ENCODE measurements at places on chromosomes 2 and 18.
A peak's percentile ranks its signal among the peaks of the same experiment; 100 is the strongest.

DNA sequence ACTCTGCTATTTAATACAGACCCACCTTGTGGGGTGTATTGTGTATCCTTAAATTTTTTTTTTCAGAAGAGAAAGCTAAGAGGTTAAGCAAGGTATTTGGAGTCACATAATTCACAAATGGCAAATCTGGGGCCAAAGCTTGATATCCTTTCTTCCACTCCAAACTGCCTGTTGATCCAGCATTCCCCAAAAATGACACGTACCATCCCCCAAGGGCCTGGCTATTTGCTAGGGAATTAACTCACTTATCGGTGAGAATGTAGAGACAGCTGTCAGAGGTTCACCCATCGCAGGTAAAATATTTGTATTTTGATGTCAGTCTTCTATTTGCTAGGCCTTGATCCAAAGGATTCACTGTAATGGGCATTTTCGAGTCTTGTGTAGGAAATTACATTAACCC lies 103.6 kb upstream of the FZD7 start:
- no peak for DNase-seq

- DNase-seq: no peak
These were observed 181.4 kb downstream of the SMAD2 start for GRCh38 chr18:47748847-47749599.

DNA sequence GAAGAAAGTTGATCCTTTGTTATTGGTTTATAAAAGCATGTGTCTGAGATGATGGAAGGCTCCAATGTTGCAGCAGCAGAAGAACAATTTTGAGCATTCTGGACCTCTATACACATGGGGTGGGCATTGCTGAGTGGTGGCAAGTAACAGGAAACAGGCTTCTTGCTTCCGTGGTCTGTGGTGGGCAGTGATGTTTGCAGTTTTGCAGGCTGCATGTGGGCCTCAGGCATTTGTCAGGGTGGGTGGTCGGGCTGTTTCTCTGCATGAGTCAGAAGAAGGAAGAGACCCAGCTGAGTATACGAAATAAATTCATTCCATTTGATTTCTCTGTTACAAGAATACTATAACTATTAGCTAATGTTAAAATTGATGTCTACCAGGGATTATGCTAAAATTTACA lies 239.5 kb upstream of the COL3A1 start:
- DNase-seq: no peak

GRCh38 chr2:236121546-236121945 lies 46.6 kb downstream of the GBX2 start:
- no peak for DNase-seq

- no peak for DNase-seq
These were observed 3.6 kb downstream of the SCRN3 start for GRCh38 chr2:174399171-174399570.

GRCh38 chr2:134432435-134432883 lies 178.6 kb downstream of the MGAT5 start:
- DNase-seq: no peak

DNA sequence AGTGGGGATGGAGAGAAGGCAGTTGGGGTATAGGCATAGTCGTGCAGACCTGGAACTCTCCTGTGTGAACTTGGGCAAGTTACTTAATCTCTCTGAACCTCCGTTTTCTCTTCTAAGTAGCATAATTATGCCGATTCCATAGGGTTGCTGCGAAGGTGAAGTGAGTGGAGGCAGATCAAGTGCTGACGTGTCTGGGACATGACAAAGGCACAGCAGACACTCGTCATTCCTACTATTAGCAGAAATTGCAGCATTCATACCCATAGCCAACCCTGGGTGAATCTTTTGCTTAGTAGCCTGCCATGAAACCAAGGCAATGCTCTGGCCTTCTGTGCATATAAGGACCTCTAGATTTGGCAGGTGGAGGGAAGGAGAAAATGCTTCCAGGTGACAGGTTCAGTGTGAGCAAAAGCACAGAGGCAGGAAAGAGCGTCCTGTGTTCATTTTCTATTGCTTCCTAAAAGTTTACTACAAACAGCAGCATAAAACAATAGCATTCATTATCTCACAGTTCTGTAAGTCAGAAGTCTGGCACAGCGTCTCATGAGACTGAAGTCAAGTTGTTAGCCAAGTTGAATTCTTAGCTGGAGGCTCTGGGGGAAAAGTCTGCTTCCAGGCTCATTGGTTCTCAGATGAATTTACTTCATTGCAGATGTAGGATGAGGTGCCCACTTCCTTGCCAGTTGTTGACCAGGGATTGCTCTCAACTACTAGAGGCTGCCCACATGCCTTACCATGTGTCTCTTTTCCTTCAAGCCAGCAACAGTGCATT lies 77.8 kb downstream of the CTIF start:
- no peak for DNase-seq

DNA sequence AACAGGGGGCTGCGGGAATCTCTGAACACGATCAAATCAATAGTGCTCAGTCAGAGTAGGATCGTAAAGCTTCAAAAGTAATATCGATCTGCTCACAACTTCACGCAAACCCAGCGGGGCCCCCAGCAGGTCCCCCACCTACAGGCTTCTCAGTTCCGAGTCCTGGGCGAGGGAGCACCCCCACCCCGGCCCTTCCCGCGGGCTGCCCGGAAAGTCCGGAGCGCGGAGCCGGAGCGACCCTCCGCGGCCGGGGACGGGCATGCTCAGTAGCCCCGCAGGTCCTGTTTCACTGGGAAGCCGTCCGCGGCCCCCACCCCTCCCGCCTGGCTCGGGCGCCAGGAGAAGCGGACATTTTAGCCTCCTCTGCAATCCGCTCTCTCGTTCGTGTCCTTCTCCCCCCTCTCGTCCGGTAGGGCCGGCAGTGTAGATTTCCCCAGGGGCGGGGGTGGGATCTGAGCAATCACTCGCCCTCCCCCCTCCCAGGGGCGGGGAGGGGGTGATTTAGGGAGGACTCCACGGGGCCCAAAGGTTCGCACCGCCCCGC lies 3.3 kb upstream of the SPRED2 start:
- DNase-seq: peak; percentile 43

DNA sequence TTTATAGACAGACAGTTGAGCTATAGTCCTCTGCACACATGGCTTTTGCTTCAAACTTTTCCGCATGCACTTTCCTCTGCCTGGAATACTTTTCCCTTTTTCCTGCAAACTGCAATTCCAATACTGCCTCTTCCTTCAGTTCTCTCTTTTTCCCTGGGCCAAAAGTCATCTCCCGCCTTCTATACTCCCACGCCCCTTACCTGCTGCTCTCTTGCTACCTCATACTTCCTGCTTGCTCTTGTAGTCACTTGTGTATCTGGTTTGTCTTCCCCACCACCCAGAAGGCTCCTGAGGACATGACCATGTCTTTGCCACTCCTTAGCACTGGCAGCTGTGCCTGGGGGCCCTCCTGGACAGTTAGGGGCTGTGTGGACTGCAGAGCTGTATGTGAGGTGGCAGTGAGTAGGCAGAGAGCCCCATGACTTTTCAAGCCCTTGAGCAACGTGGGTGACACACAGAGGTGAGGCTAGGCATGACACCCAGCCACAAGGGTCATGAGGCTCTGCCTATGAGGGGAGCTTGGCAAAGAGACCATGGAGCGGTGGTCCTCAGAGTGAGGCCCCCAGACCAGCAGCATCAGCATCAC lies 23.2 kb downstream of the SPEG start:
- no peak for DNase-seq

- DNase-seq: no peak
These were observed 146.5 kb upstream of the MGAT5 start for GRCh38 chr2:134107402-134107801.

GRCh38 chr18:72692086-72692485 lies 147.9 kb upstream of the CBLN2 start:
- DNase-seq: no peak

DNA sequence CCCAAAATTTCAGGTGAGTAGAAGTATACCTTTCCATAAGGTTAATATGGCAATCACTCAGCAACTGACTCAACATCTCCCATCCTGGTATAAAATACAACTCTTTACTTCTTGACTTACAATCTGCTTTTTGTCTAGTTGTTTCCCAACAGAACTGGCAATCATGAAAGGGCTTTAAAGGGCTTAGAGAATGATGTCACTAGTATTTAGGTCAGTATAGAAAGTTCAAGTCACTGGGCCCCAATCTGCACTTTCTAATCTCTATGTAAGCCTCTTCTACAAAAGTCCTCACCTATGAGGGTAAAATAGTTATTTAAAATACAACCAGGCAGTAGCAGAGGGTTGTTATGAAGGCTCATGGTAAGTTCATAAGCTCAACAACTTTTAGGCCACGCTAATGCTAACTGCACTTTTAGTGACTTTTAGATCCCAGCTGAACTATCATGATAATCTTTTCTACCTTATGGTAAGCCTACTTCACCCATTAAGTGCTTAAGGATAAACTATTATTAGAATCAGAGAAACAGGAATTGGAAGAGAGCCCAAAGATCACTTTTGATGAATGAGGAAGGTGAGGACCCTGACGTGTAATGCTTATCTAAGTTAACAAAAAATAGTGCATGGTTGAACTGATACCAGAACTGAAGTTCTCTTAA lies 79.6 kb downstream of the GORASP2 start:
- no peak for DNase-seq

All from NCI-H187 treated with DMSO at 0.1 percent for 48 hours (cell line).